SHP77 treated with DMSO at 0.1 percent for 48 hours (cell line): ENCODE measurements at places on chromosomes 1 and 21.

DNA sequence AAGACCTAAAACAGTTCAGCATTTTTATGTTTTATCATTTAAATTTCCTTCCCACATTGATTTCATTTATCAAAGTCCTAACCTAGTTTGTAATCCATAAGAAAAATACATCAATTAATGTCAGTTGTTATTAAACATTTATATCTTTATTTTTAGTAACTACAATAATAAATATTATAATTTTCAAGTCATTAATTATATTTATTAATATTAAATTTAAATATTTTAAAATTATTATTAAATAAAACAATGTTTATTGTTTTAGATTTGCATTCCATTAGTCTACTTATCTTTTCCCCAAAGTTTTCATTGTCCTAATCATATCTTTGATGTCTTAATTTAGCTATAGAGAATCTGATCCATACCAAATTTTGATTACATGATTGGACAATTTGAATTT, 368.9 kb downstream of the PLA2G4A start:
- DNase-seq: no peak

DNA sequence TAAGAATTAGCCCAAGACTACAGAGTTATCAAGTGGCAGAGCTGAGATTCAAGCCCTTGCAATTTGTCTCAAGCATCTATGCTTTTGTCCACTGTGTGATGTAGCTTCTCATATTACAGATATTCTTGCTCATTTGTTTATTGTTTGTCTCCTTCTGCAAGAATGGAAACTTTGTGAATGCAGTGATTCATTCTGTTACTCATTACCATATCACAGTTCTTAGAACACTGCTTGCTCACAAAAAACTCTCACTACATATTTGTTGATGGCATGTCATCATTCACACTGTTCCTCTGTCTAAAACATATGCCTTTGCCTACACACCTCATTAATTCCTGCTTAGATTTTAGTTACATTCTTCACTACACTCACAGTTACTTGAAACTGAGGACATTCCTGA, 1198.9 kb downstream of the PLA2G4A start:
- DNase-seq: no peak

GRCh38 chr1:58732087-58732775, 32.4 kb upstream of the MYSM1 start:
- no peak for DNase-seq

- no peak for DNase-seq
Measured at GRCh38 chr1:175536921-175537320, 206.5 kb downstream of the TNR start.

- no peak for DNase-seq
Measured at GRCh38 chr1:29521811-29522580, 285.7 kb downstream of the PTPRU start.

- no peak for DNase-seq
Measured at GRCh38 chr1:150150133-150151021, 661 bp downstream of the PLEKHO1 start.

GRCh38 chr1:53368314-53369033, 40.6 kb upstream of the LRP8 start:
- no peak for DNase-seq

DNA sequence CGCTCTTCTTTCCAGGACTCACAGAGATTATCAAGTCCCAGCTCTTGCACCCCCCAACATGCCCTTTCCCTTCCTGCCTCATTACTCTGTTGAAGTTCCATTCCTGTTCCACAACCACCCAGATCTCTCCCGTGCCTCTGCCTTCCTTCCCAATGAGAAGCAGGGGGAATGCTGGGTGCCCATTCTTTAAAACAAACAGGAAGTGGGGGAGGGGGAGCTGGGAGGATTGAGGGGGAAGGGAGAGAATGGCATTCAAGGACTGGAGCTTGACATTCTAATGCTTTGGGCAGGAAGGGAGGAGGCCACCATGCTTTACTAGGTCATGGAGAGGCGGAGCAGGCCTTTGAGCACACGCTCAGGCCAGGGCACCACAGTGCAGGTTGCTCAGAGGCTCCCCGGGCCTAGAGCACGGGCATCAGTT, 150.3 kb upstream of the IRF2BP2 start:
- no peak for DNase-seq

- DNase-seq: no peak
Measured at GRCh38 chr21:15037900-15038293, 26.9 kb downstream of the NRIP1 start.

DNA sequence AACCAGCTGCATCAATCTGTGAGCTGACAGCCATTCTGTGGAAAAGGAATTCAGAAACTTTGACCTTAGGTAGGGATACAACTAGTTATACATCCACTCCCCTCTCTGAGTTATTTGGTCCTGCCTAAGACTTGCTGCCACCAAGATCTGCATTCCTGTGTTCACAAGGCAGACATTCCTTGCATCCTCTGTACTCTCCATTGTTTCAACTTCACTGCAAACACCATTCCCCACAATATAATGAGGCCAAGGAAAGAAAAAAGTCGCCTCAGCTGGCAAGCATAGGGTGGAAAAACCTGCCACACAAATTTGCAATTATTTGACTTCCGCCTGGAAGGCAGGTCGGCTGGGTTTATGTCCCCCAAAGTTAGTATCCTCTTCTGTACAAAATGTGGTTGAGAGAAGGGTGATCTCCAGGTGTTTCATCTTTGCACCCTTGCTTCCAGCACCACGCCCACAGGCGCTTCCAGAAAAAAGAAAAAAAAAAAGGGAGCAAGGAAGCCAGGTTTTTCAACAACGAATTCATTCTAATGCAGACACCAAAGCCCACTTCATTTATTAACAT, 676 bp upstream of the CTTNBP2NL start:
- no peak for DNase-seq

- DNase-seq: no peak
Measured at GRCh38 chr1:15707239-15707925, 23.3 kb downstream of the PLEKHM2 start.

DNA sequence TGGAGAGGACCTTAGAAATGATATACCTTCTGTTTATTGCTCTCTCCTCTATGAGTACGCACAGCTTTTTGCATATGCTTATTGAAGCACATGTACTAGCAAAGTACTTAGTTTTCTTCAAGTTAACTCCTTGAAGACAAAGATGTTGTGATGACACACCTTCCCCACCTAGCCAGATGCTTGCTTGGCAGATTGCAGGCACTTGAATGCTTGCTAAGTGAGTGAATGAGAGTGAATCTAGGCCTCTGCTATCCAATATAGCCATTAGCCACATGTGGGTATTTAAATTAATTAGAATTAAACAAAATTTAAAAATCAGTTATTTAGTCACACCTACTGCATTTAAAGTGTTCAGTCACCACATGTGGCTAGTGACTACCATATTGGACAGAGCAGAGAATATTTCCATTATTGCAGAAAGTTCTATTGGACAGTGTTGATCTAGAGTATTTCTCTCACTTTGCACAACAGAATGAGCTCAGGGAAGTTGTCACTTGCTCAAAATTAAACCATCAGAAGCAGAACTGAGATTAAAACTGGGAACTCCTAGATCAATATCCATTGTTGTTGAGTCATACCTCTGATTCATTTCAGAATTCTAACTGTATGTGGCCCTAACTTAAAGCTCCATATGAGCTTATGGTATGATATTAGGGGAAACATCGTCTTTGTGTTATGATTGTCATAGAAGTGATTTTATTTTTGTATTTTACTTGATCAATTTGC, 8.6 kb upstream of the EEIG2 start:
- DNase-seq: no peak

DNA sequence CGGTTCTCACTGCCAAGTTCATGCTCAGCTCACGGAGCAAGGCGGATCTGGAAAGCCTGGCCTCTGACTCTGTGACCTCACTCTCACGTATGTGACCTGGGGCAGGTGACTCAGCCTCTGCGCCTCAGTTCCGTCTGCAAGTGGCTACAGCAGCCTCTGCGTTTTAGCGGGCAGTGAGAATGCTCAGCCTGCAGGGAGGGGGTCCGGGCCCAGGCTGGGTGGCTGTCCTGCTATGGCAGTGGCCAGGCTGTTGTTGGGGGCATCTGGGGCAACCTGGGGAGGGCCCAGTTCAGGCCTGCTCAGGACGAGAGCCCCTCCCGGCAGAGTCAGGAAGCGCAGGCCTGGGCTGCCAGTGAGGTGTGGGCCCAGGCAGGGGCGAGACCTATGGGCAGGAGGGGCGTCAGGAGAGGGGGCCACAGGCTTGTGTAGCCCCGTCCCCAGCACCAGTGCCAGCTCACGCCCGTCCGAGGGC, 27.9 kb downstream of the ARHGEF16 start:
- no peak for DNase-seq

- no peak for DNase-seq
Measured at GRCh38 chr1:199018471-199019135, 379.8 kb downstream of the PTPRC start.

DNA sequence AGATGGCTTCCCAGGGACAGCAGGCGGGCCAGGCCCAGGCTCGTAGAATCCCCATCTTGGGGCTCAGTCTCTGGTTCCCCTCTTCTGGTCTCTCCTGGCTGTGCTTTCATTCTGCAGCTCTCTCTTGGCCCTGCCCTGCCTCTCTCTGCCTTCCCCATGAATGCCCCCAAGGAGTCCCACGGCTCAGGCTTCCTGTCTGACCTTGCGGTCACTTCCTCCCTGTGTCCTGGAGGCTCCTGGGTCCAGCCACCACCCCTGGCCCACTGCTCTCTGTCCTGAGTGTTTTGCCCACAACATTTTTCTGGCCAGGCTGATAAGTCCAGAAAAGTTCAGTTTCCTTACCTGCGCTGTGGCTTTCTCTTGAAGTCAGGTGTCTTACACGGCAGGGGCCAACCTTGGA, 29.1 kb downstream of the PIGP start:
- DNase-seq: no peak

DNA sequence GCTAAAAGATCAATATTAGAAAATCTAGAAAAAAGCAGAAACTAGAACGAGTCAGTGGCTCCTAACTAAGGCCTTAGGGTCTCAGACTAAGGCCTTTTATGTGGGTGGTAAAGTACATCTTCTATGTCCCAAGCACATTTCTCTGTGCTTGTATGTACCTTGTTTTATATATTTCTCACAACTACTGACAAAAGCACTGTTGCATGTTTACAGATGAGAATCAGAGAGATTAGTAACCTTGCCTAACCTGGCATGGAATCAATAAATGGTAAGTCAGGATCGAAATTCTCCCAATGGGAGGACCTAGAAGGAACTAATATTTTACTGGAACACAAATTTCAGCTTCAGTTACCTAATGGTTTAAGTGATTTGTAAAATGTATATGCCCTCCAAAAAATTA, 160.9 kb downstream of the FGGY start:
- no peak for DNase-seq

- DNase-seq: no peak
Measured at GRCh38 chr1:26545969-26546323, 16.4 kb downstream of the RPS6KA1 start.

- no peak for DNase-seq
Measured at GRCh38 chr1:58968360-58968952, 184.6 kb upstream of the JUN start.

DNA sequence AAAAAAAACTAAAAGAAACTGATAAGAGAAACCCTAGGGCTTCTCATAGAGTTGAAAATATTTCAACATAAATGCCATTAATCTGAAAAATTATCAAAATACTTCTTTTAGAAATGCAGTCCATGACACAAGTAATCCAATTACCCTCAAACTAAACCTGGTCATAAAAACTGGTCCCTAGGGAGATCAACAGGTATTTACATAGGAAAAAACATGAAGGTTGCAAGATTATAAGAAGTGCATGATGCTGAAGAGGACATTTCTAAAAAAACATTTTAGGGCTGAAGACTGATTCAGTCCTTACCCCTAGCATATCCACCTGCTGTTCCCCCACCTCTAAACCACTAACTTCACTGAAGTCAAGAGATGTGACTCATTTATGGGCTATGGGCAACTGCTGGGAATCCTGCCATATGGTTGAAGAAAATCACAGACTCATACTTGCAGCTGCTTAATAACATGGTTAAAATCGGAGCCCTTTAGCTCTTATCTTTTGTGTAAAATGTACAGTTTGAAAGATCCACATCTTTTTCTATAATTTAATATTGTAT, 131.0 kb upstream of the RUNX1 start:
- DNase-seq: no peak

GRCh38 chr1:101508913-101509312, 272.1 kb downstream of the S1PR1 start:
- no peak for DNase-seq

DNA sequence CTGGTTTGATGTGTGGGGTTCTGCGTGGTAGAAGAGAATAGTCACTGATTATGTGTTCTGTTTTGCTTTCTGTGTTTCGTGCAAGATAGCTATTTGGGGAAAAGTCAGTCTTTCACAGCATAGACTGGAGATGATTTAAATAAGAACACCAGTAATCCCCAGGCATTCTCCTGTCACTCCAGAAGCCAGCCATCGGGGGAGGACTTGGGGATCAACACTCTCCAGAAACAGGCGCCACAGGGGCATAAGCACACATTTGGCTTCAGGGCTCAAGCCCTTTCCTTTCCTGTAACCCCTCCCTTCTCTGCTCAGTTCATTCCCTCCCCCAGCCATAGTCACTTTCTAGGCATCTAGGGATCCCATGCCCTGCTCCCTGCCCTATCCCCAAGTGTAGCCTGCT, 97.3 kb upstream of the BEND5 start:
- DNase-seq: no peak

DNA sequence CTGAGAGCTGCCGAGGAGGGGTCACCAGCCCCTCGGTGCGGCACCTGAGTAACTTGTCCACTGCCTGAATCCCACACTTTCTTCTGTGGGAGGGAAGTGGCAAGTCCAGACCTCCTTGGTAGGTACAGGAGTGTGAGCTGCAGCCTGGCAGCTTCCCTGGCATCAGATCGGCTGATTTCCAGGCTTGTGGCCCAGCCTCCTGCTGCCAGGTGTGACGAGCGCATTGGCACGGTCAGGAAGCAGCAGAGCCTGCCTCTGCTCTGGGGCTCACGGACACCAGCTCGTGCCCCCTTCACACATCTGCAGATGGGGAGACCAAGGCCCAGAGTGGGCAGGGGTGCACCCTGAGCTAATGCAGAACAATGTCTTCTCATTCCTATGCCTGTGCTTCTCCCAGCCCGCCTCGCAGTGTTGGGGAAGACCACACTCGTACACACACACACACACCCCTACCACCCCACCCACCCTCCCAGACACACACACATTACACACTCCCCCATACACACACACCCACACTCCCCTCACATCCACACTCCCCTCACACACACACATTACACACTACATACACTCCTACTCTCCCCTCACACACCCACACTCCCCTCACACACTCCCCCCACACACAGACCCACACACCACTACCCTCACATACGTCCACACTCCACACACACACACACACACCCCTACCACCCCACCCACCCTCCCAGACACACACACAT, 33.1 kb upstream of the SELENON start:
- DNase-seq: no peak

GRCh38 chr1:204091066-204091465, 18.2 kb downstream of the SOX13 start:
- DNase-seq: no peak

DNA sequence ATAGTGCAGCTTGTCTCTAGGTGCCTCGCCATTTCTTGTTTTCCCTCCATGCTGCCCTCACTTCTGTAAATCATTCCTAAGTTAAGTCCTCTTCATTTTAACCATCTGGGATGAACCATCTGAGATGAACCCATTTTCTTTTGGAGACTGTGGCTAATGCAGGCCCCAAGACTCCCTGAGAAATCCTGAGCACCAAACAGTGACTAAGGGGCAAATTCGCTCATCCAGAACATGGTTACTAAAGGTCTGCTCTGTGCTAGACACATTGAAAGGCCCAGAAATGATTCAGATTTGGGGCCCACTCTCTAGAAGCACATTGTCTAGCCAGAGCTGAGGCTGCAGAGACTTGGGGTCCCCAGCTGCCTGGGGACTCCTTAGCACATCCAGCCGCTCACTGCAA, 151.9 kb upstream of the CTTNBP2NL start:
- no peak for DNase-seq

- peak; percentile 31 for DNase-seq
Measured at GRCh38 chr1:216310776-216311175, 112.5 kb downstream of the USH2A start.
